ELF-1 (cell line): ENCODE measurements at places on chromosomes 3 and 15.

DNA sequence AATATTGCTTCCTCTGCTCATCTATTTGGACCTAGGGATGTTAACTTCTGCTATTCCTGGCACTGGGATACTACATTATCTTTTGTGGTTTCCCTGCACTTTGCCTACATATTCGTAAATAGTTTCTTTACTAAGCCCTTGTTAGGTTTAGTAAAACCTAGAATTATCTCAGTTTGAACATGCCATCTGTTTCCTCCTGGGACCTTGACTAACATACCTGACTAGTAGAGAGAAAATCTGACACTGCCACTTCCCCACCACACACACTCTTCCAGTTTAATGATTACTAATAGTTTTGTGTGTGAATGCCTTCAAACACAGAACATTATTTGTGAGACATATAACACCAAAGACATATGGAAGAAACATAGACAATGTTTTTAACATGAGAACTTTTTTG, 28.2 kb upstream of the SOX2 start:
- DNase-seq = no peak

- DNase-seq = no peak
Observed at GRCh38 chr15:92524161-92524560, 130.5 kb downstream of the ST8SIA2 start.

- peak; percentile 15 for DNase-seq
Observed at GRCh38 chr3:160413613-160414248, 14.3 kb downstream of the SMC4 start.

DNA sequence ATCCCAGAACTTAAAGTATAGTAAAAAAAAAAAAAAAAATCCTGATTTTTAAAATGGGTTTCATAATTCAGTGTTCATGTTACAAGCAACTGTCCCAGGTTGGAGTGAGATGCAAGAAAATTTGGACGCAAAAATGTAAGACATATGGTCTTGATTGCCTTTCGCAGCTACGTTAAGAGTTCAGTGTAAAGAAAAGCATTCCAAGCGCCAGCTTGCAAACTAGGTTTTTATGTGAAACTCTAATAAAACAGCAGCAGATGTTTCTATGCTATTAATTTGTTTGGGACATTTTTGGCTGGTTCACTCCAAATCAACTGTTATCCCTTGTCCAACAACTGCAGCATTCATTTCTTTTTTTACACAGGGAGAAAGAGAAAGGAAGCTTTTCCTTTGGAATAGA, 957.8 kb downstream of the ROBO1 start:
- DNase-seq = no peak

- DNase-seq = no peak
Observed at GRCh38 chr3:130770644-130771043, 24.0 kb upstream of the PIK3R4 start.

GRCh38 chr3:14467814-14468620, 65.6 kb downstream of the SLC6A6 start:
- peak; percentile 70 for DNase-seq

DNA sequence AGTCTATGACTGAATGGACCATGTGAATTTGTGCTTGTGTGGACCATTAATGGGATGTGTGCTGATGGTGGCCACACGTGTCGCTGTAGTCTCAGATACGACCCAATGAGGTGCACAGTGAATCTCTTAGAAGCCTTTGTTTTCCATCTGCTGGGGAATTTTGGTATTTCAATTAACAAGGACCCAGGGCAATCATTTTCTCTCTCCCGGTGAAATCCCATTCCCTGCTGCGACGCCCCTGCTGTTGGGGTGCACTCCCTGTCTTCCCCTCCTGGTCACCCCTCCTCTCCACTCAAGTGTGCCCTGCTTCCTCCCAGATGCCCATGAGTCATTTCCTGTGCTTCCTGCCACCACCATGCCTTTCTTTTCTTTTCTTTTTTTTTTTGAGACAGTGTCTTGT, 32.7 kb downstream of the EBLN2 start:
- peak; percentile 50 for DNase-seq

- peak; percentile 92 for DNase-seq
Observed at GRCh38 chr3:50192689-50193141, 1.3 kb downstream of the GNAT1 start.

GRCh38 chr3:126356373-126357264, 589 bp downstream of the KLF15 start:
- DNase-seq = no peak

DNA sequence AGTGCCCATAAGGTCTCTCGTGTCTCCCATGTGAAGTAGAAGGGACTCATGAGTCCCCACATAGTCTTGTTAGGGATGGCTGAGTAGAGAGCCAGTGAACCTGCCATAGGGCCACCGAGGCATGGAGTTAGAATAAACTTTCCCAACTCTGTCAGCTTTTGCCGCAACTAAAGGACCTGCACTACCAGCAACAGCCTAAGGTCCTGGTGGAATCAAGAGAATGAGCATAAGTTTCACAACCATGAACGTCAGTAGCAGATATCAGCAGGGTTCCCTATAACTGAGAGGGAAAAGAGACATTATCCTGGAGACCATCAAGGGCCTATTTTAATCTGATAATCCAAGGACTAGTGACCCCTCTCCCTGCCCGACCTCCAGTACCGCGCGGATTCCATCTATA, 60.3 kb upstream of the FNDC3B start:
- DNase-seq = no peak

DNA sequence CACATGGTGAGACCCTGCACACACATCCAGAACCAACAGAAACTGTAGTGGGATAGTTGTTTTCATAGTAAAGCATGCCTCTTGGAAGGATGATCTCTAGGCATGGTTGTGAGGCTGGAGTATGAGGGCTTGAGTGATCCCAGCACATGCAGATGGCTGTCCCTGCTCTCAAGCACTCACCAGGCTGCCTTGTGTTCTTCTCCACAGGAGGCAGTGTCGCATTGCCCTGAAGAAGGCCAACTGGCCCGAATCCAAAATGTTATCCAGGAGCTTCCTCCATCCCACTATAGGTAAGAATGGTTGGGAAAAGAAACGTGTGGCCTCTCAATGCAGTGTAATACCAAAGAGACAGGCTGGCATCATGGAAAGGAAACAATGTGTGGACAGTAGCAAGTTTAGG, 82.7 kb downstream of the TMEM39A start:
- DNase-seq = peak; percentile 23

DNA sequence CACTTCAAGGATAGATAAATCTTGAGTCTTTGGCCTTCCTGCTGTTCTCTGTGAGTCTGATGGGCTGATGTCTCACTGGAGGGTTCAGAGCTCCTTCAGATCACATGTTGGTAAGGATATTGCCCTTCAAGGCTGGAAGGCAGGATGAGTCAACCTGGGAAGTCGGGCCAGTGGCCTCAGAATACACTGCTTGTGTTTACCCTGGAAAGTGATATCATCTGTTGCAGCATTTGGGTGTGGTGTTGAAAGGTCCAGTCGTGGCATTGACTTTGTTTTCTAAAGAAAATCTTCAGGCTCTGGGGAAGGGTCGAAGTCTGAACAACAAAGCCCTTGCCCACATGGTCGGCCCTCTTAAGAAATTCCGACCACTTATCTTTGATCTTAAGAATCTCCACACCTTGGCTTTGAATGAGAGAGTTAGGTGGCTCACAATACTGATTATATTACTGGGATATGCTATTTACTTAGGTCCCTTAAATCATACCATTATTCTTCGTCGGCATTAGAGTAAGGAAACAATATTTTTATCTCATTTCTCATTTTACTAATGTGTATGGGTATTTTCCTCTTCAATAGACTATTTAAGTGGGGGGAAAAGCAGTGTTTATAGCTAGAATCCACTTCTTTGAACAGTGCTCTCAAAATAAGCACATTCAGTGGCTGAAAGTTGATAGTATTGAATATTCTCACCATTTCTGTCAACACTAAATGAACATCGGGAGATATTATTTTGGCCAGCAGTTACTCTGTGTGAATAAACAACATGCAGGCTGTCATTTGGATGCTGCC, 303.9 kb upstream of the RASGRP1 start:
- DNase-seq = peak; percentile 7

DNA sequence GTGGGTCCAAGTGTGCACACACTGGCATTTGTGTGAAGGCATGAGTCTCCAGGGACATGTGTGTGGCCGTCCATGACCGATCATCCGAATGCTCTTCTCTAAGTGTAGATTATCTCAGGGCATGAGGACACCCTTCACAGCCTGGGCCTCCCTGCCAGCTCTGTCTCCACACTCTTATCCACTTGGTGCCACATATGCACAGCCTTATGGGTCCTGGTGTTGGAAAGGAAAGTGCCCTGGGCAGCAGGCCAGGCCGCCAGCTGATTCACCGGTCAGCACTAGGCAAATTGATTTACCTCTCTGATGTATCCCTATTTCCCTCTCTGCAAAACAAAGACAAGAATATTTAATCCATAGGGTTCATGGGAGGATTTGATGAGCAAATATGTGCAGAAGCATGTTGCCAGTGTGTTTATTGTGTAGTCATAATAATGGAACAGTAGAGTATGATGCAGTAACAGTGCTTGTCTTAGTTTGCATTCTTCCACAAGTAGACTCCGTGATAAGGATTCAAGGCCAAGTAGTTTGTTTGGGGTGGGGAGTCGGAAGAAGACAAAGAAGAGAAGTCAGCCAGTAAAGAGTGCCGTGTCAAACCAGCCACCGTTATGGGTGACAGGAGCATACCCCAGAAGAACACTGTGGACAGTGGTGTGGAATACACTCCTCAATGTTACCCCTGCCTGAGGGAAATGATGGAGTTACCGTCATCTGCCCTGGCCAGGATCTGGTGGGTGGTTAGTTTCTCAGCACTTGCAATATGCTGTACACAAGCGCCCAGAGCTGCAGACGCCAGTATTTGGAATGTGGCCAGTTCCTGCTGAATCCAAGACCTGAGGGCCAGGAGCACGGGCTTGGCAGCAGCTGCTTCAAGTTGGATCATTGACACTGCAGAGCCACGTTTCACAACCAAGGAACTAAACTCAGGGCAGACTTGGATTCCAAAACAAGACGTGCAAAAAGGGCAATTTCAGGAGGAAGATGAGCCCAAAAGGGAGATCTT, 85.1 kb downstream of the MTHFS start:
- no peak for DNase-seq

DNA sequence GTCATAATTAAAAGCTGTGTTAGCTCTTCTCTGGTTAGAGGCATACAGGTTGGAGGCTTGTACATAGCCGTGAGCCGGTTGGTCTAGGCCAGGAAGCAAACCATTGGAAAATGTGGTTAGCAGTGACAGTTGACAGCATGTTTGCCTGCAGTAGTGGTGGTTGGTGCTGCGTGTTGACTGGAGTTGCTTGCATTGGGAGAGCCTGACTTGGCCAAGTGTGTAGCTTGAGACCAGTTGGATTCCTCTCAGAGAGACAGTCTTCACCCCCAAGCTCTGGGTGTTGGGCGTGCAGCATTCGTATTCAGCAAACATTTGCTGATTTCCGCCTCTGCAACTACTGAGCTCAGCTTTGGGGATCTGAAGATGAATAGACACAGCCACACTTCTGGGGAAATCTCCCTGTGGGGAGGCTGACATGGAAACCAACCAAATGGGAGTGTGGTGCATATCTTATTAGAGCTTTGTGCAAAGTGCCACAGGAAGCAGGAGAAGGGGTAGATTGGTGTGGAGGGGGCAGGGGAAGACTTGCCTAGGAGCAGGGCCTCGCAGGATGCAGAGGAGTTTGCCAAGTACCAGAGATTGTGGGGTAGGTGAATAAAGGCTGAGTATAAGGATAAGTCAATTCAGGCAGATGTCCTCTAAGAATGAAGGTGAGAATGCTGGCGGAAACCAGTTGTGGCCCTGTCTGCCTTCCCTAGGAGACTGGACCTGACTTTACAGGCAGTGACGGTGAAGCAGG, 83.5 kb downstream of the IGF1R start:
- no peak for DNase-seq

- DNase-seq = no peak
Observed at GRCh38 chr3:174098746-174099145, 701.2 kb downstream of the NLGN1 start.

DNA sequence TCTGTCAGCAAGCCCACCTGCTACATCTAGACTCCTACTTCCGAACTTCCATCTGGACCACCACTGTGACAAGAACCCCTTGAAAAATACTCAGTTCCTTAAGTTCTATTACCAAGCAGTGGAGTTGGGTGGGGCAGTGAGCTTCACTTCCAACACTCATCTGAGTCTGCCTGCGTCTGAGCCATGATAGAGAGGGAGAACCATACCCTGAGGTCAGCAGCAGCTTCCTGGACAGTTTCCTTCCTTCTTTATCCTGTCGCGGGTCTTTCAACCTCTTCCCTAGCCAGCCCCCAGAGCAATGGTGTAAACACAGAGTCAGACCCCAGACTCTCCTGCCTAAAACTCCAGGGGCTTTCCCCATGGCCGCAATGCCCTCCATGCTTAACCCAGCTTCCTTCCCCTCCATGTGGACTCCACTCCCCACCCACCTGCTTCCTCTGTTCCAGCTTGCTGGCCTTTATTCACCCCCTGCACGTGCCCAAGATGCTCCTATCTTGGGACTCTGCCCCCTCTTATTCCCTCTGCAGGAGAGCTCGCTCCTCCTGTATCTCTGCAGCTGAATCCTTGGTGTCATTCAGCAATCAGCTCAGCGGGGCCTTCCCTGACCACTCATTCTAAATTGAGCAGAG, 211.2 kb downstream of the SHQ1 start:
- no peak for DNase-seq

- peak; percentile 12 for DNase-seq
Observed at GRCh38 chr3:4493941-4494894, 1.1 kb downstream of the ITPR1 start.

- DNase-seq = no peak
Observed at GRCh38 chr15:33753012-33753411, 215.3 kb upstream of the CHRM5 start.

GRCh38 chr3:81170298-81170697, 591.1 kb downstream of the GBE1 start:
- no peak for DNase-seq

DNA sequence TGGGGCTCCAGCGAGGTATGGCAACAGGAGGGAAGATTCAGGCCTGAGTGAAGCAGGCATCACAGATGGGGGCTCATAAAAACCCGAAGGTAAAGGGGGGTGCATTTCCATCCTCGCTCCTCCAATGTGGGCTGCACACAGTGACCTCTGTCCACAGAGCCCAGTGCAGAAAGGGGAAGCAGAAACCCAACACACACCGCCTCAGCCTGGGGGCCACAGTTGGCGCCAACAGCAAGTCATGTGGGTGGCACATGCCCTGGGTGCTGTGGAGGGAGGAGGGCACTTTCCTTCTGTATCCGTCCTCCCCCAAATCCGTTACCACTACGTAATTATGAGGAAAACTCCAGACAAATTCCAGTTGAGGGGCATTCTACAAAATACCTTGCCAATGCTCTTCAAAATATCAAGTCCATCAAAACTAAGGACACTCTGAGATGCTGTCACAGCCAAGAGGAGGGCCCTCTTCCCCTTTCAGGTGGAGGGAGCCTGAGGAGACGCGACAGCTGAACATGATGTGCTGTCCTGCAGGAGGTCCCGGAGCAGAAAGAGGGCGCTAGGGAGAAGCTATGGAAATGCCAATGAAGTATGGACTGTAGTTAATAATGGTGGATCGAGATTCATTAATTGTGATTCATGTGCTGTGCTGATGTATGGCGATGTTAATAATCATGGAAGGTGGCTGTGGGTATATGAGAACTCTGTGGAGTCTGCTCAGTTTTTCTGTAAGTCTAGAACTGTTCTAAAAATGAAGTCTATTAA, 16.4 kb downstream of the APBA2 start:
- no peak for DNase-seq

GRCh38 chr15:47720555-47720954, 3.2 kb downstream of the SEMA6D start:
- no peak for DNase-seq

GRCh38 chr3:138451595-138452162, 17.3 kb downstream of the ESYT3 start:
- no peak for DNase-seq
